PC-3 (cell line): ENCODE measurements at places on chromosomes 6 and 20.

- peak; percentile 43 for DNase-seq
Observed at GRCh38 chr6:3325210-3325609, 66.5 kb downstream of the PSMG4 start.

DNA sequence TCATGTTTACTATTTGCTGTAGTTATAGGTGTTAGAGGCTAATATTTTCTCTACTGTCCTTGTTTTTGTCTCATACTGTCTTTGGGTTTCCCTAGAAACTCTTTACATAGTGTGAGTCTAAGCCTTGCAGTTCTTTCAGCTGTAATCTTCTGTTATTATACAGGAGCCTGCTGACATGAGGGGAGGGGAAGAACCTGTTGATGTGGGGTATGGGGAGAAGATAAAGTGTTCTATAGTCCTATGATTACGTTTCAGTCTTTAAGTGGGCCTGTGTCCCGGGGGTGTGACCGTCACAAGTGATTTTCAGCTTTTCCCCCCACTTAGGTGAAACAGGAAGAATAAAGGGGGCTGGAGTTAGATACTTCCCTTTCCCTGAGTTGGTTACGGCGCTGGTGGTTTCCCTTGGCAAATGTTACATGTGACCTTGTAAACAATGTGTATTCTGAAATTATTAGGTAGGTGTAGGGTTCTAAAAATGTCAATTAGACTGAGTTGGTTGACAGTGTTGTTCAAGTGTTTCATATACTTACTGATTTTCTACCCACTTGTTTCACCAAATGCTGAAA, 41.3 kb downstream of the REV3L start:
- DNase-seq, result no peak

GRCh38 chr6:15016813-15017212, 229.1 kb upstream of the JARID2 start:
- DNase-seq, result no peak

DNA sequence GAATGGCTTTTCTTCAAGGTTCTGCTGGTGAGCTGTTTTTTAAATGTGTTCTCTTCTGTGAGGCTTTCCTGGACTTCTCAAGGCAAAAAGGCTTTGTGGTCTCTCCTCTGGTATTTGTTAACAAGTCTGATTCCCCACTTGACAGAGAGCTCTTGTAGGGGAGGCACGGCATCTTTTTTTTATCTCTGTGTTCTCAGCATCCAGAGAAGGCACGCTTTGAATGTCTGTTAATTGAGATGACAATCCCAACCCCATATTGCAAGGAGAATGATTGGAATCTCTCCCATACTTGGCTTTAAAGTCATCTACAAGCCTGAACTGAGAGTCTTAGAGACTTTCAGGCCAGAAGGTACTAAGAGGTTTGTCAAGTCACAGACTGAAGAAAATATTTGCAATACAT, 22.6 kb downstream of the EDN1 start:
- no peak for DNase-seq

DNA sequence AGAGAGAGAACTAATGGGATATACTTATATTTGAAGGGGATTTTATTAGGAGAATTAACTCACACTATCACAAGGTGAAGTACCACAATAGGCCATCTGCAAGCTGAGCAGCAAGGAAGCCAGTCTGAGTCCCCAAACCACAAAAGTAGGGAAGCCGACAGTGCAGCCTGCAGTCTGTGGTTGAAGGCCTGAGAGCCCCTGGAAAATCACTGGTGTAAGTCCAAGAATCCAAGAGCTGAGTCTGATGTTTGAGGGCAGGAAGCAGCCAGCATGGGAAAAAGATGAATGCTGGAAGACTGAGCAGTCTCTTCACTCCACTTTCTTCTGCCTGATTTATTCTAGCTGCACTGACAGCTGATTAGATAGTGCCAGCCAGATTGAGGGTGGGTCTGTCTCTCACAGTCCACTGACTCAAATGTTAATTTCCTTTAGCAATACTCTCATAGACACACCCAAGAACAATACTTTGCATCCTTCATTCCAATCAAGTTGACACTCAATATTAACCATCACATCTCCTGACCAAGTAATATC, 823.9 kb downstream of the PHF3 start:
- DNase-seq, result no peak

DNA sequence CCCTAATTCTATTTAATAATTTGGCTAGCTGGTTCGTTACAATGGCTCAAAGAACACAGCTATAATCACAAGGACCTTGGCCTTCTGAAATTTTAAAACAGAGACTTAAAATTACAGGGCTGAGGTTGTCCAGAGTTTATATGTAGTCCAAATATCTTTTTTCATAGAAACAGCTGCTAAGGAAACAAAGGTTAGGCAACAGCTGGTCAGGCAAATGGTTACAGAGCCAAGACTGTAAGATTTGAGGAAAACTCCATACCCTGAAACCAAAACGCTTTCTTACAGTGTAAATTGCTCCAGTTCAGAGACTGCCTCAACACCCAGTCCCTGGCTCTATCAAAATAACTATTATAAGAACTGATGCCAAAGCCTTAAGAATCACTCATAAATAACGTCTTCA, 9.7 kb upstream of the ARHGAP18 start:
- DNase-seq, result no peak

- DNase-seq, result no peak
Observed at GRCh38 chr20:34089655-34090345, 22.2 kb downstream of the EIF2S2 start.

GRCh38 chr6:34146801-34147592, 1.1 kb upstream of the GRM4 start:
- peak; percentile 41 for DNase-seq

DNA sequence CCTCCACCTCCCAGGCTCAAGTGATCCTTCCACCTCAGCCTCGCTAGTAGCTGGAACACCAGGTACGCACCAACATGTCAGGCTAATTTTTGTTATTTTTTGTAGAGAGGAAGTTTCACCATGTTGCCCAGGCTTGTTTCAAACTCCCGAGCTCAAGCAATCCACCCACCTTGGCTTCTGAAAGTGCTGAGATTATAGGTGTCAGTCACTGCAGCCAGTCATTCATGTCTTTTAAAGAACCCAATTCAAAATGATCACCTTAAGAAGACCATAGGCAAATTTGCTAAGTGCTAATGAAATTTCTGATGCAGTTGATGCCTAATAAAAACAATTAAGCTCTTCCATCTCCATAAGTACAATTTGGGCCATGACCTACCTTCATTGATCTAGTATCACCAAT, 2.6 kb upstream of the VNN2 start:
- DNase-seq, result no peak

DNA sequence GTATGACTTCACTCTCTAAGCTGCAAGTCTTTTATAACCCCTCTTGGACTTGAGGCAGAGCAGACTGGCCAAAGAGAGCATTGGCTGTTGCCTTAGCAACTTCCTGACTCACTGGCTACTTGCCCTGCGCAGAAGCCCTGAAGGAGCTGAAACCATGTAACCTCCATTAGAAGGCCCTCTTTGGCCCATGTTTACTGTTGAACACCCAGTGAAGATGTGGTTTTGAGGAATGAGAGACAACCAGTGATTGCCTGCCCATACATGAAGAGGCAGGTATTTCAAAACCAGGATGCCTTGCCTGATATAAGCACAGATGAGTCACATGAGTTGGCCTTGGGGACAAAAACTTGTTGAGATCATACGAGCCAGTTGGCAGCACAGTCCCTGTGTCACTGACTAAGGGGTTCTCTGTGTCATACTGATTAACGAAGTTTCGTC, 182.5 kb downstream of the EDN1 start:
- DNase-seq, result peak; percentile 74

DNA sequence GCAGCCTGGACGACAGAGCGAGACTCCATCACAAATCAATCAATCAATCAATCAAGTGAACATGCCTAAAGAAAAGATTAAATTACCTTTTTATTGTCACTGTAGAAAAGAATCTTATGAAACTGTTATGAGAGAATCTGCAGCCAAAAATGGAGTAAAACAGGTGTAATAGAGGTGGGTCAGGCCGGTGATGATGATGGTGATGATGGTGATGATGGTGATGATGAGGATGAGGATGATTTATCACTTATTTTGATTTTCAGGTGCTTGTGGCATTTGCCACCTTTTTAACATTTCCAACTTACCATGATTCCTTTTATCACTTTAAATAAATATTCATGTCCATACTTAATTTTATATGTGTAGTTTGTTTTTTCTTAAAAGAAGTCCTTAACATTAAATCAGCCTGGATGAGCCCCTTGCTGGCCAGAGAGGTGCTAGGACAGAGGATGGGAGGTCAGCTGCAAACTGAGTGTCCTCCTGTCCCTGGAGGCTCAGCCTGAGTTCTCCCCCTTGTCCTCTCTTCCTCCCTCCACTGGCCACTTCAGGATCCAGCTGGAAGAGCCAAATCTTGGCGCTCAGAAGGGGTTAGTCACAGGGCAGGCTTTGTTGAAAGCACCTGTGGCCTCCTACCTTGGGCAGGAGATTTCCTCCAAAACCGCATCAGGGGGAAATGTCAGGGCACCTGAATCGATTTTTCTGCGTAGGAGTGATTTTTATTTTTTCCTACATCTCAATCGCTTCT, 32.6 kb downstream of the SLC2A10 start:
- peak; percentile 60 for DNase-seq

DNA sequence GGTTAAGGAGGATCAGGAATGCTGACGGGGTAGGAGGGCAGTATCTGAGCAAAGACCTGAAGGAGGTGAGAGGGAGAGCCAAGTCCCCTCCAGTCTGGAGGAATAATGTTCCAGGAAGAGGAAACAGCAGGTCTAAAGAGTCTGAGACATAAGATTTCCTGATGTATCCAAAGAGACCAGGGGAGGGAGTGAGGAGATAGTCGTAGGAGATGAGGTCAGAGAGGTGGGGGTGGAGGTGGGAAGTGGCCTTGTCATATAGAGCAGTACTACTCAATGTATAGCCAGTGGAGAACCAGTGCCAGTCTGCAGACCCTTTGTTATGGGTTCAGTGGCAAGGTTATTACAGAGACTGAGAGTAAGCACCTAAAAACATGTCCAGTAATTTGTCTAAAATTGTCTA, 130.6 kb downstream of the COL9A1 start:
- DNase-seq, result no peak

DNA sequence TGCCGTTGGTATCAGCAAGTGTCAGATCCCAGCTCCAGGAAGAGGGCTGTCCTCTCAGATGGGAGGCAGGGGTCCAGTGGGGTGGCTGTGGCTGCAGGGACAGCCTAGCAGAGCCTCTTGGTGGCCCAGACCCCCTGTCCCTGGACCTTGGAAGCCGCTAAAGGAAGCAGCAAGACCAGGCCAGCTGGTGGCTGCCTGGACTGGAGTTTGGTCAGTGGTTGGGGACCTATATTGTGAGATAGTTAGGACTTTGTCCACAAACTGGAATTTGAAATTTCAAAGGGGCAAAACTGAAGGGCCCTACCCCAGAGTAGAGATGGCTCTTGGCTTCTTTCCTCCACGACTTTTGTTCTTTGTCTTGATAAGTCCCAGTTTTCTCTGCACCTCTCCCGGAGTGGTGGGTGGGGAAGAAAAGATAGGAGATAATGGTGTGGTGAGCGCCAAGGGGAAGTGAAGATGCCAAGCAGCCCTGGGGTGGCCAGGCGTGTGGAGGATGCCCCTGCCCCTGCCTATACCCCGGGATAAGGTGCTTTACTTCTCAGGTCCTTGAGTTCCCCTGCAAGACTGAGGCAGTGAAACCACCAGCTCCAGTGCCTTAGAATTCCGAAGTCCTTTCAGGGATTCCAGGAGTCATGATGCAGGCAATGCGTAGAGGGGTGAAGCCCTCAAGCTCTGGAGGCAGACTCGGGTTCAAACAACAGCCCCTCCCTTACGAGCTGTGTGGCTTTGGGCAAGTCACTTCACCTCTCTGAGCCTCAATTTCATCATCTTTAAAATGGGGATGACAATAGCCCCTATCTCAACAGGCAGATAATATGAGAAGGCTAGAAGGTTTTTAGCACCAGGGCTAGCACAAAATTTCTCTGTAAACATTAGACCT, 40.2 kb downstream of the HNF4A start:
- DNase-seq, result no peak

DNA sequence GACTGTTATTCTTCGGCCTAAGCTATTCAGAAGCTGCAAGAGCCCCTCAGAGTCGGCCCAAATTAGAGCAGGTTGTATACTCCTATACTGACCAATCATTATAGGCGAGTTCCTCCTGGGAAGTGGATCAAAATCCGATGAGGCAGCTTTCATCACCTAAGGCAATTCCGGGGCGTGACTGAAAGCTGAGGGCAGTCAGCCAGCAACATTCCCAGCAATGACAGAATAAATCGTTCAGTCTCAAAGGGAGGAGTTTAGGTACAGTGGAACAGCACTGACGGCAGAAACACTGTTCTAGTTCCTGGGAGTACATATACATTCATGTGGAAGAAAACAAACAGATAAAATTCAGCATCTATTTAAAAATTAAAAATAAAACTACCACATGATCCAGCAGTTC, 10.8 kb downstream of the HLA-DQB2 start:
- DNase-seq, result peak; percentile 71

DNA sequence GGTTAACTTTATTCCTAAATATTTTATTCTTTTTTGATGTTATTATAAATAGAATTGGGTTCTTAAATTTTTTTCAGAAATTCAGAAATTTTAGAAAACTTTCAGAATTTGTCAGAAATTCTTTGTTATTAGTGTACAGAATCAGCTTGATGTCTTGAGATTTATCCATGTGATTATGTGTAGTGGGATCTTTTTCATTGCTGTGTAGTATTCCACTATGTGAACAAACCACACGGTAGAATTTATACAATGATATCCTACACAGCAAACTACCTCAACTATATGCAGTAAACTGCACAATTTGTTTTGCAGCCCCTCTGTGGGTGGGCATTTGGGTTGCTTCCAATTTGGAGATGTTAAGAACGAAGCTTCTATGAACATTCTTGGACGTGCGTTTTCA, 43.9 kb downstream of the PACSIN1 start:
- no peak for DNase-seq

GRCh38 chr6:28429781-28430180, 13.5 kb downstream of the ZSCAN23 start:
- no peak for DNase-seq

- no peak for DNase-seq
Observed at GRCh38 chr6:112427499-112427898, 80.4 kb downstream of the RFPL4B start.

- DNase-seq, result no peak
Observed at GRCh38 chr6:41785689-41786450, 1.6 kb upstream of the TOMM6 start.

DNA sequence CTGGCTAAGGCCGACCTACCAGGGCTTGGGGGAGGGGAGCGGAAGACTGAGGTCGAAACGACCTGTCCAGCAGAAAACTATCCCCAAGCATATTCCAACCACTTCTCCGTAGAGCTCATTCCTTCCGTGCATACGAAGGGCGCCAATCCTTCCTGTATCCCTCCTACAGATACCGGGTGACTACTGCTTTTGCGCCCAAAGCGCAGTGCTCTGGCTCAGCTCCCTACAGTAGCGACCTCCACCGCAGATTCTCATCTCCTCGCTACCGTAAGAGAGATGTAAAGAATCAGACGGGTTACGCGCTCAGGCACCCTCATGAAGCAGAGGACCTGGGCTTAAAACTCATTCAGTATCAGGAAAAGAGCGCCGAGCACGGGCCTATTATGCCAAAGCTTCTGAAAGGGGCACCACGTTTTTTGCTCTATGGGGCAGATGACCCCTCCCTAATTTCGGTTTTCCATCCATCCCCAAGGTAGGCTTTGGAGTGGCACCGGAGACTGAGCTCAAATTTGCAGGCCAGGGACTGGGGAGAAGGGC, 563 bp upstream of the NNAT start:
- no peak for DNase-seq
